ENCODE measurements at places on chromosomes 3 and 15.

GRCh38 chr3:48696601-48697000 is 10.9 kb upstream of the NCKIPSD start:
- no peak for DNase-seq

DNA sequence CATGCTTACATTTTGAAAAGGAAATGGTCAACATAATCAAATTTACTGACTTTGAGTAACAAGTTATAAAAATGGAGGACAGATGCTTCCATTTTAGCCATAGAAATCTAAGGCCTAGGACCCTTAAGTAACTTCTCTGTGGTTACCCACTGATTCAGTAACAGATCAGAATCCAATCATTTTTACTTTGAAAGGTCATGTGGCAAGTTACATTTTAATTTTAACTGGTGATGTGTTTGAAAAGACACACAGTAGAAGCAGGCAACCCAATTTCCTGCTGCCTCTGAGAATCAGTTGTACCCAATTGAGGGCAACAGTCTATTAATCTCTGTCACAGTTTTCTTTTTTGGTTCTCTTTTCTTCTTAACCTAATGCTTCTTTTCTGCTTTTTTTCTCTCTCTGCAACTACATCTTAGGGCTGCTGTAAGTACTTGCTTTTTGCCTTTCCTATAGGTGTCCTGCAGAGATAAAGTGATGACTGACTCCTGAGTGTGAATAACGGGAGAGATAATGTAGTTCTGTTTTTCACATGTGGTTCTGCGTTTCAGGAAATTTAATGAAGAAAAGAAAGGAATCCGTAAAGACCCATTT is 3.3 kb downstream of the ZWILCH start:
- DNase-seq = no peak

DNA sequence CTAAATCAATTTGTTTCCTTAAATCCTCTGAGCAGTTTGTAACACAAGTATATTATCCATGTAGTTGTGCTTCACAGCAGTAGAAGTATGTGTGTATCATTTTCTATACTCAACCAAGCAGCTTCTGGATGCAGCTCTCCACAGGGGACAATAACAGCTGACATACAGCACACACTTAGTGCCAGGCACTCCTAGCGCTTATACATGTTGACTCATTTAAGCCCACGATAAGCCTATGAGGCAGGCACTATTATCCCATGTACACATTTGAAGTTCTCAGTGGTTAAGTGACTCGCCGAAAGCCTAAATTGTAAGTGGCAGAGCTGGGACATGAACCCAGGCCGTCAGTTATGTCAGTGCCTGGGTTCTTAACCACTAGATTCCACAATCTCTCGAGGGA is 20.3 kb upstream of the LPP start:
- DNase-seq = no peak

GRCh38 chr3:161475905-161476304 is 20.7 kb upstream of the OTOL1 start:
- DNase-seq = no peak

DNA sequence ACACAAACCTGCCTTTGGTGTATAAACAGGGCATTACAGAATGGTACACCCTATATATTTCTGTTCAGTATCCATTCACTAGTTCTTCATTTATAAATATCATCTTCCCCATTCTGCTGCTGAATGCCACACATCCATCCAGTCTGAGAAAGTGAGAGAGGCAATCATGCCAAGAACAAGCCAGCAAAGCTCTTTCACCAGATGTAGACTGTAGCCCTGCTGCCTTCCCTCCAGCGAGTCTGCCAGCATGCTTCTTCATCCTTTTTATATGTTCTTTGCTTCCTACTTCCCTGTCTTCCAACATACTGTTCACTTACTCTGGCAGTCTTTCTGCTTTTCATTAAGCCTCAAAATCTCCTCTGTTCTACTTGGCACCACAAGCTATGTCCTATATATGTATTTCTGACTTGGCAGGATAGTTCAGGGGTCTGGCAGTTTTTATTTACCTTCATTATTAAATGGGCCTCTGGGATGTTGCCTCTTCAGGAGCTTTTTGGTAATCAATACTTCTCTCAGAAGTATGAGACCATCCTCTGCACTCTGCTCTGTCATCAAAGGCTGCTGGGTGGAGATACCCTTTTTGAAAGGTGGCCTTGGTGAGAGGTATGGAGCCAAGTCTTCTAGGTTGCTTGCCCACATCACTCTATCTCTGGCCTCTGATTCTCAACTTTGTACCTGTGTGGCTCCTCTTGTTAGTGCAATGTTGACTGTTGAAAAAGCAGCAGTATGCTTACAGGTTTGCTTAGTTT is 48.6 kb downstream of the CHP1 start:
- no peak for DNase-seq

GRCh38 chr3:47295322-47295721 is 12.6 kb downstream of the KLHL18 start:
- DNase-seq = no peak

GRCh38 chr15:78859971-78860719 is 12.5 kb upstream of the MORF4L1 start:
- peak; percentile 68 for DNase-seq

GRCh38 chr3:154195620-154196356 is 74.6 kb downstream of the ARHGEF26 start:
- DNase-seq = no peak

Measured in activated T-cell treated with anti-CD3 and anti-CD28 coated beads for 48 hours (primary cell).